ENCODE measurements at places on chromosomes 1 and 21.

GRCh38 chr1:7760245-7760644 is 10.9 kb upstream of the VAMP3 start:
- DNase-seq, result no peak

DNA sequence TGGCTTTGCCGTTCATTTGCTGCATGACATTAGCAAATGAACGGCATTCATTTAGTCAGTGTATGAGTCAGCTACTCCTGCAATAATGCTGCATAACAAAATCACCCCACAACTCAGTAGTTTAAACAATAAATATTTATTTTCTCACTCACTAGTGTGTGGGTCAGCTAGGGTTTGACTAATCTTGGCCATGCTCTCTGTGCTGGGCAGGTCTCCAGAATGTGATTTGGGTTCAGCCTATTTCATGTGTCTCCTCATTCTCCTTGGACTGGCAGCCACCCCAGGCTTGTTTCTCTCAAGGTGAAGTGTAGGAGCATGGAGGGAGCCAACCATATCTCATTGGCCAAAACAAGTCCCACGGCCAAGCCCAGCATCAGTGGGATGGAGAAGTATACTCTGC is 104.3 kb downstream of the LACTBL1 start:
- no peak for DNase-seq

DNA sequence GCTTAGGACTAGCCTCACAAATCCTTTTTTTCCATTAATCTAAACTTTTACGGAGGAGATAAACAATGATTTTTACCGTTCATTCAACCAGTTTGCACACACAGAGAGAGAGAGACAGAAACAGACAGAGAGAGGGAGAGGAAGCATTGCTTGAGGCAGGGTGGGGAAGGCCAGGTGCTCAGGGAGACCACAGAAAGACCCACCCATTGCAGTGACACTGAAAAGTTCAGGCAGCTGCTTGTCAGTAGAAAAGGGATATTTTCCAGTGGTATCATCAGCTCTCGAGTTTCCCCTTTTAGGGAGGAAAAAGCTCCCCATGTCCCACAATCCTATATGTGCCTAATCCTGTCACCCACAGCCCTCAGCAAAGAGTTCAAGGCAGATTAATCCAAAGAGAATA is 27.2 kb downstream of the TCP10L start:
- no peak for DNase-seq

DNA sequence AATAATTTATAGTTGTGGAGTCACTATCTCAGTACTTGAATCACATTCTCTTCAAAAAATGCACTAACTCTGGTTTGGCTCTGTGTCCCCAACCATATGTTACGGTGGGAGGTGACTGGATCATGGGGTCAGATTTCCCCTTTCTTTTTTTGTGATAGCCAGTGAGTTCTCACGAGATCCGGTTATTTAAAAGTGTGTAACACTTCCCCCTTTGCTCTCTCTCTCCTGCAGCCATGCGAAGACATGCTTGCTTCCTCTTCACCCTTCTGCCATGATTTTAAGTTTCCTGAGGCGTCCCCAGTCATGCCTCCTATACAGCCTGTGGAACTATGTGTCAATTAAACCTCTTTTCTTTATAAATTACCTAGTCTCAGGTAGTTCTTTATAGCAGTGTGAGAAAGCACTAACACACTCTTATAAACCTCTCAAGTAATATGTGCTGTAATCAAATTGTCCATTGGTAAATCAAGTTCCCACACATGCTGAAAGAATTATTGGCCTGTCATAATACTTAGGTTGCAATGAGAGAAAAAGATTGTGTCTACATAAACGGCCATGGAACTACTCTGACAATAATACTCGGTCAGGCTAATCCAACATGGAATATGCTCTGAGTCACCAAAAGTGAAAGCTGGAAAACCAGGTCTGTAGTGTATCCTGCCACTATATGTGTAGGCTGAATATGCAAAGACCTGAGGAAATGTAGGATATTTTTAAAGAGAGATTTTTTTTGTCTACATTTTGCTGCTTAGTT is 107.5 kb downstream of the SLC44A5 start:
- no peak for DNase-seq

DNA sequence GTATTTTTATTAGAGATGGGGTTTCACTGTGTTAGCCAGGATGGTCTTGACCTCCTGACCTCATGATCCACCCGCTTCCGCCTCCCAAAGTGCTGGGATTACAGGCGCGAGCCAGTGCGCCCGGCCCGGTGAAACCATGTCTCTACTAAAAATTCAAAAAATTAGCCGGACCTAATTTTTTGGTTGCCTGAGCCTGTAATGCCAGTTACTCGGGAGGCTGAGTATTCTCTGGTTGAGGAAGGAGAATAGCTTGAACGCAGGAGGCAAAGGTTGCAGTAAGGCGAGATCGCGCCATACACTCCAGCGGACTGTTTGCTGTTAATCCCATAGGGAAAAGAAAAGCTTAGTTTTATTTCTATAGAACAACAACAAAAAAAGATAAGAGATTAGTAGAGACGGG is 29.9 kb upstream of the HJV start:
- DNase-seq, result no peak

- no peak for DNase-seq
Measured at GRCh38 chr1:229822026-229822425, 196.0 kb downstream of the URB2 start.

GRCh38 chr1:186736971-186737685 is 56.9 kb upstream of the PTGS2 start:
- no peak for DNase-seq

- DNase-seq, result no peak
Measured at GRCh38 chr1:163730411-163730821, 408.7 kb downstream of the NUF2 start.

GRCh38 chr1:210618369-210618768 is 289.7 kb downstream of the HHAT start:
- DNase-seq, result no peak

- DNase-seq, result no peak
Measured at GRCh38 chr1:30023339-30024022, 699.9 kb downstream of the MATN1 start.

GRCh38 chr1:168636200-168636599 is 59.8 kb downstream of the XCL1 start:
- DNase-seq, result no peak

DNA sequence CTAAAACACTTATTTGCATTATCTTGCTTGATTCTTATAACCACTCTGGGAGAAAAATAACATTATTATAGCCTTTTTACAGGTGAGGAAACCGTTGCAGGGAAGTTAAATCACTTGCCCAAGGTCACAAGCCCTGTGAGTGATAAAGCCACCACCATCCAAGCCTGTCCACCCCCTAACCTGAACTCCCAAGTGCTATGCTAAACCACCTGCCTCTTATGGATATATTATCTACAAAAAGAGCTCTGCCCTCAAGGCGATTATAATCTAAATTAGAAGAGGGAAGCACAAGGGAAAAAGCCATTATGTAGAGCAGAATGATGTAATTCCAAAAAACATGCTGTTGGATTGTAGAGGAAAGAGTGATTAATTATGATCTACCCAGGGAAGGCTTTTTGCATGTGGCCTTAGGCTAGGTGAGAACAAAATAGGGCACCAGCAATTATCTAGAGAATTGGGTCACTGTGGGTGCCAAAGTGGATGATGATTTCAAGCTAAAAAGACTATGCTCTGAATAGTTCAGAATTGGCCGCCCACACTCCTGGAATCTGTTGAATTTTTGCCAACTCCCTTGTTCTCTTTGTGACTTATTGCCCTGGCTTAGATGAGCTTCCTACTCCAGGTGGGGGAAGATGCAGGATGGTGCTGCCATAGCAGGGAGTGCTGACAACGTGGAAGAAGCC is 205.3 kb downstream of the FGGY start:
- no peak for DNase-seq

- DNase-seq, result no peak
Measured at GRCh38 chr1:202836623-202837403, 26.1 kb downstream of the PCAT6 start.

DNA sequence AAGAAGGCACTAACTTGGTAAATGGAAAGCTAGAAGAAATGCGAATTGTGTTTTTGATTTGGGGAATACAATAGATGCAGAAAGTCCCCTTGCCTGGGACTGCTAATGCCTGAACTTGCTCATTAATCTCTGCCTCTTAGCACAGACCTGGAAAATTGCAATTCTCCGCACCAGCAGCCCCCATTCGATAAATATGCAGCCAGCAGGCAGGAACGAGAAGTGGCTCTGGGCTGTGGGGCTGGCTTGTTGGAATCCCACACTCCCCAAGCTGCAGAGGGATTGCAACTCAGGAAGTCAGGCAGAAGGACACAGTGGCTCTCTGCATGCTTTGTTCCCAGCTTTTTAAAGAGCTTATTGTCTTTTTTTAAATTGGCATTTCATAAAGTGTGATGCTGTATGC is 51.3 kb downstream of the PCP4 start:
- no peak for DNase-seq

DNA sequence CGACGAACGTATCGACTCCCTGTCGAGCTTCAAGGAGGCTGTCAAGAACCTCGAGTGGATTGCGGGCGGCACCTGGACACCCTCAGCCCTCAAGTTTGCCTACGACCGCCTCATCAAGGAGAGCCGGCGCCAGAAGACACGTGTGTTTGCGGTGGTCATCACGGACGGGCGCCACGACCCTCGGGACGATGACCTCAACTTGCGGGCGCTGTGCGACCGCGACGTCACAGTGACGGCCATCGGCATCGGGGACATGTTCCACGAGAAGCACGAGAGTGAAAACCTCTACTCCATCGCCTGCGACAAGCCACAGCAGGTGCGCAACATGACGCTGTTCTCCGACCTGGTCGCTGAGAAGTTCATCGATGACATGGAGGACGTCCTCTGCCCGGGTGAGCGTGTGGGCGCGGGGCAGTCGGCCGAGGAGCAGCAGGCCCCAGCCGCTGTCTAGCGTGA is 28.0 kb downstream of the COL6A2 start:
- DNase-seq, result no peak

DNA sequence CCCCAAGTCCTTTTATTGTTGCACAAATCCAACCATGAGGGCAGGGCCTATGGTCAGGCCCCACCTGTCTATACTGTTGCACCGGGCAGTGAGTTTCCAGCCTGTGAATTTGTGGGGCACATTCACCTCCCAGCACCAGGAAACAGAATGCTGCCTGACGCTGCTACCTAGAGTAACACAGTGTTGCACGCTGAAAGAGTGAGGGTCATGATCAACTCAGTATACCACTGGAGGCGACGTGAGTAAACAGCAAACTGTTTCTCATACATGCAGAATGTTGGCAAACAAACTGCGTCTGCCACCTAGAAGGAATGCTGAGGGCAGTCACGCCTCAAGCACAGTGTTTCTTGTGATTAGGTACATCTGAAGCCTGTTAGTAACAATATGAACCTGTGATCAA is 13.4 kb upstream of the LRRC47 start:
- no peak for DNase-seq

DNA sequence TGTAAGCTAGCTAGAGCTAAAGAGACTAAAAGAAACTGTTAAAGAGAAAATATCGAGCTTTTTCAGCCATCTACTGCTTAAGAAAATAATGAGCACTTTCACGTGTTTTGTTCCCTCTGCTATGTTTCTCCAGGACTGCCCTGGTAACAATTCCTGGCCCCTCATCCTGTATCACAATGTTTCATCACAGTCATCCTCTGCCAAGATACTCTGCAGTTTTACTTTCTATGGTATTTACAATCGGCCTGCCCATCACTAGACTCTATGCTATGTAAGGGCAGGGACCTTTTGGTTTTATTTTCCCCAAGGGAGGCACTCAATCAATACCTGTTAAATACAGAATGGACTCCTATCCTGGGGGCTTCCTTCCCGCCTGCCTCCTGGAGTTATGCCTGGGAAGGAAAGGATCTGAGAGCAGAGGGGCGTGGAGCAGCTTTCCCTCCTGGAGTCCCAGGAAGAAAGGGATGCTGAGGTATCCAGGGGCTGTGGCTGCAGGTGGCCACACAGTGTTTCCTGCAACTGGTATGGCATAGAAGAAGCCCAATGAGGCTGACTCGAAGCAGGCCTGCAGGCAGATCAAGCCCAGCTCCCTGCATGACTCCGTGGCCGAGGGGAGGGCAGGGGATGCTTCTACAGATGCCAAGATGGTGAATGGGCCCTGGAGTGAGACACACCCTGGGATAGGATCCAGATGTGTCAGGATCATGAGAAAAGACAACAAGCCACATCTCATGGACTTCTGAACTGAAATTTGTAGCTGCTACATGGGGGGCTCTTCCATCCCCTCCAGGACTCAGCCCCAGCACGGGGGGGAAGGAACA is 52.9 kb downstream of the MATN1 start:
- DNase-seq, result no peak

Data from GM19239 (cell line).